Left lung (tissue), 14 donors: ENCODE measurements at places on chromosomes 13 and 19. TPM values are rescaled to one million over a fixed set of nuclear protein-coding genes. Genes with fewer than 3 reads are reported as not detected.

GRCh38 chr19:56917998-56918397 is 77.5 kb upstream of the PEG3 start:
- DNase-seq: no peak

GRCh38 chr19:1227304-1228054 is 10.3 kb downstream of the CBARP start:
- no peak for DNase-seq

DNA sequence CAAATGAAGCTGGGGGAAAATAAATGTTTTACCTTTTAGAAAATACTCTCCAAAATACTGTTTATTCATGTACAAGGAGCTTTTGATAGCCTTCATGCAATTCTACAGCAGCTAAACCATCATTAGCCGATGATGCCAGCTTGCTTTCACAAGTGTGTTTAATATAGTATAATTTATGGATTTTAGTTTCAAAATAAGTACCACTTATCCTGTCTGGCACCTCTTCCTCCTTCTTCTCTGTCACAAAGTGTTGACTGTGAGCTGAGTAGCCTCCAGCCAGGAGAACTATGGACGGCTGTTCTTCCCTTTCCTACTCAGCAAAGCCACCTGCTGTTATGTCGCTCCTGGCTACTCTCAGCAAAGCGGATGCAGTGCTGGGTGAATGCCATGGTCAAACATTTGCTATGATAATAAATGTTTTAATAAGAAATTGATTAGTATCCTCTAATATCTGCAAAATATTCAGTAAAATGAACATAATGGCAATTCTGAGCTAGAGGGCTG is 238.2 kb downstream of the LIG4 start:
- no peak for DNase-seq

DNA sequence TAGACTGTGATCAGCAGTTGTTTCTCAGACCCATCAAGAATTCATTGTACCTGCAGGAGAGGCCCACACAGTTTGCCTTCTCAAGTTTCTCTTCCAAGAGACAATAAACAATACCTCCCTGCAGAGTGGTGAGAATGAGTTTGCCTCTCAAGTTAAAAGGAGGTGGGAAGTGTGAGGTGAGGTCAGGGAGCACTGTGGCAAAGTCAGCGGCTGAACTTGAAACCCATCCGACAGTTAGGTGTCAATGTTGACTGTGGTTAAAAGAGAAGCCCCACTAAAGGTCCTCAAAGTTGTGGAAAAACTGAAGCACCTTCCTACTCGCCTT is 72.9 kb upstream of the TSC22D1 start:
- no peak for DNase-seq

Gene PDX1
- not detected for polyA plus RNA-seq

Gene GRIN3B
- 0.46 TPM for polyA plus RNA-seq
